RPMI8226 (cell line): ENCODE measurements at places on chromosomes 7 and 10.

- DNase-seq, result no peak
These were observed 266 bp upstream of the MDFIC start for GRCh38 chr7:114921631-114922025.

- DNase-seq, result no peak
These were observed 75.1 kb upstream of the LEP start for GRCh38 chr7:128165927-128166420.

DNA sequence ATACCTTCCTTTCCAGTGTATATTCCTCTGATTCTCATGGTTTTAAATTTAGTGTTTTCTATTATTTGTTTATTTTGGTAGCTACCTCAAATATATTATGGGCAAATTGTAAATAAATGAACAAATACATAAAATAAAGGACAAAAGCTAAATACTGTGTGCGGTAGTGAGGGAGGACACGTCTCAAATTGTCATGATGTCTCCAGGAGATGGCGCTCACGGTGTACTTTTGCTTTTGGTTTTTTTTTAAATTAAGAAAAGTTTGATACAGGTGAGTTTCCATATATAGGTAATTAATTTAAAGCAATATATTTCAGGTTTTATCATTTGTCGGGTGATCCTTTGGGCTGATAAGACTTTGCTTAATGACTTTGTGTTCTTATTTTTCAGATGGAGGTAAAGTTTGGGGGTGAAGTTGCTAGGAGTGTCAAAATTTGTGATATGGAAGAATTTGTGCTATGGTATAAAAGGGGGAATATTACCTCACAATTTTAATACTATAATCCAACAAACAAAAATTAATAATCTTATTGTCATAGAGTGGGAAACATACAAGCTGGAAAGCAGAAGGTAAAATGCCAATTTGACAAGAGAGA, 68.4 kb upstream of the TMEM229A start:
- peak; percentile 38 for DNase-seq

DNA sequence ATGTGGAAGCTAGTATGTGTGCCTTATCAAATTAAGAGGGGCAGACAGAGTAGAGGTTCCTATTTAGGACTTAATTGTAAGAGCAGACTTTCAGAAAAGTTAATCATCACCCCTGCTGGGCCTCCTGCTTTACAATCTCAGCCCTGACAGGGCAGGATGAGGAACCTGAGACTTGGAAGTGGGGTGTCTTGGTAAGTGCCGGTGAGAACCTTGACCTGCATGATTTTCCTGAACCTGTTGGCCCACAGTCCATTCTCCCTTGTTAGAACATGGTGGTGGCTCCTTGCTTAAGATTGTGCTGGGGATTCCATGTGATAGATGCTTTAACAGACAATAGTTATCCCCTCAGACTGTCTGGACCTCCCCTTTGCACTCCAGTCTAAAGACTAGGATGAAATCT, 141.7 kb upstream of the TMEM72 start:
- DNase-seq, result no peak

DNA sequence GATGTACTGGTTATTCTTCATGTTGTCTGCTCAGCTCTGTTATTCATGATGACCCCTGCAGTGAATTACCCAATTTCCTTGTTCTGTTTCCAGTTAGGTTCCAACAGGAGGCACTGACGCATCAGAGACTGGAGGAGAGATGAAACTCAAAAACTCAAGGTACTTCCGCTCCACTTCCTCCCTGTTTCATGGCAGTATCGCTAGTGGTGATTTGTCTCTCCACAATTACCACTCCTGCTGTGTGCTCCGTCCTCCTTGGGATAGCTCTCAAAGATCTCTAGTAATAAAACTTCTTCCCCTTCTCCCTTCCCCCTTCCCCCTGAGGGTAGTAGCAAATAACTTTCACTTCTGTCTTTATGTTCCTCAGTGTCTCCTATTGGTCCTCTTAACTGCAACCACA, 107.4 kb upstream of the ABCB5 start:
- no peak for DNase-seq

GRCh38 chr7:42254217-42254616, 17.2 kb upstream of the GLI3 start:
- no peak for DNase-seq

DNA sequence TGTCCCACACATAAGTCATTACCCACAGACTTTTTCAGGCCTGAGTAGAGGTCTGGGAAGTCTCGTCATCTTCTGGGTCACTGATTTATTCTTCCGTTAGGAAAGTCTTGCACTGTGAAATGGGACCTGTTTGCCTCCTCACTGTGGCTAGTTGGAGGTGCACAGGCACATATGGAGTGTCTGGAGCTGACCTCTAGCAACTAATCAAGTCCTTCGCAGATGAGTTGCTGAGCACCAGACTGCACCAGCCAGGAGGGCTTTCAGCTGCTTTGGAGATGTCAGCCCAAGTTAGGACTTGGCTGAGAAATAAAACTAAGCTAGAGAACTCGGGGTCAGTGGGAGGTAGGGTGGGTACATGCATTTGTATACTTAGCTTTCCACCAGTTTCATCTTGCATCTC, 578.0 kb downstream of the GRID1 start:
- DNase-seq, result no peak

- DNase-seq, result peak; percentile 72
These were observed 88.3 kb downstream of the CHN2 start for GRCh38 chr7:29282819-29283414.

DNA sequence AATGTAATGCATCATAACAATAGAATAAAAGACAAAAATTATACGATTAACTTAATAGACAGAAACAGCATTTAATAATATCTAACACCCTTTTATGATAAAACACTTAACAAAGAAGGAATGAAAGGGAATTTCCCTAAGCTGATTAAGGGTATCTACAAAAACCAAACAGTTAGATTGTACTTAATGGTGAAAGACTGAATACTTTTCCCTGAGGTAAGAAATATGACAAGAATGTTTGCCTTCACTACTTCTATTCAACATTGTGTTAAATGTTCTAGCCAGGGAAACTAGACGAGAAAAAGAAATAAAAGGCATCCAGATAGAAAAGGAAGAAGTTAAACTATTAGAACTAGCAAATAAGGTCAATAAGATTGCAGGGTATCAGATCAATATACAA, 276.9 kb downstream of the BAMBI start:
- DNase-seq, result no peak

GRCh38 chr10:79063661-79064492, 4.9 kb upstream of the ZMIZ1 start:
- no peak for DNase-seq

- no peak for DNase-seq
These were observed 74.7 kb downstream of the FRMPD2 start for GRCh38 chr10:48199580-48200377.

DNA sequence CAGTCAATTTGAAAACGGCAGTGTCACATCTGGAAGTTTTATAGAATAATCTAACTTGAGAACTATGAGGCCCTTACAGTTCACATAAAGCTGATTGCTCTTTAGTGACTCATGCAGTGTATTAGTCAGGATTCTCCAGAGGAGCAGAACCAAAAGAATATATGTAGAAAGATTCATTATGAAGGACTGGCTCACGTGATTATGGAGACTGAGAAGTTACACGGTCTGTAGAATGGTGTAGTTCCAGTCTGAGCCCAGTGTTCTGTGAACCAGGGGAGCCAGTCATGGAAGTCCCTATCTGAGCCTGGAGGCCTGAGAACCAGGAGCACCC, 21.5 kb downstream of the RBM33 start:
- no peak for DNase-seq

GRCh38 chr7:18541181-18541870, 45.8 kb downstream of the HDAC9 start:
- no peak for DNase-seq

DNA sequence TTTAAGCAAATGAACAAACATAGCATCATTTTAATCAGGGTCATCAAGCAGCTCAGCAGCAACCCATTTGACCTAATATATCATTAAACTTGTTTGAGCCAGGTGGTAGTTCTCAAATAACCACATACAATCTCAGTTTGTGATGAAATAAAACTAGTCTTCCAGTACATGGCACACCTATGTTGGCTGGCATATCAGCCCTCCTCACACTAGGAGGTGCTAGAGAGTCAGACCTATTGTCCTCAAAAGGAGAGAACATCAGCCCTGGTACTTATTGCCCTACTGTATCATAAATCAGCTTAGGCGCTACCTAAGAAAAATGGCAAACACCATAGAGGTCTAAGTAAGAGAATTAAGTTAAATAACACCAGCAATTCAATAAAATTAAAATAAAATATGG, 81.7 kb downstream of the CABCOCO1 start:
- no peak for DNase-seq

- no peak for DNase-seq
These were observed 2.6 kb downstream of the ZNF655 start for GRCh38 chr7:99560834-99561736.

DNA sequence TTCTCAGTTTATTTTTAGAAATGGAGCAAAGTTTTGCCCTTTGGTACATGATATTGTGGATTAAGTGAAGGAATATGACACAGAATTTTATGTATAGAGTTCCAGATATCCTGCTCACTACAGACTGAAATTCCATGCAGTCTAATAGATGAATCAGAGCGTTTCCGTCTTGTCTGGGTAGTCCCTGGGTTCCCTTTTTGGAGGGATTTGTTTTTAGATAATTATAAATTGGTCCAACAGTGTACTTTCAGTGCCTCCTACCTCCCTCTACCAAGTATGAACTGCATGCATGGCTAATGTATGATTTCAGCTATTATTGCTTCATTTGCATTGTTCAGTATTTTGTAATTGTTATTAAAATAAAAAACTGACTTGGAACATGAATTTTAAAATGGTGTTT, 74.4 kb downstream of the SEPTIN7 start:
- no peak for DNase-seq

DNA sequence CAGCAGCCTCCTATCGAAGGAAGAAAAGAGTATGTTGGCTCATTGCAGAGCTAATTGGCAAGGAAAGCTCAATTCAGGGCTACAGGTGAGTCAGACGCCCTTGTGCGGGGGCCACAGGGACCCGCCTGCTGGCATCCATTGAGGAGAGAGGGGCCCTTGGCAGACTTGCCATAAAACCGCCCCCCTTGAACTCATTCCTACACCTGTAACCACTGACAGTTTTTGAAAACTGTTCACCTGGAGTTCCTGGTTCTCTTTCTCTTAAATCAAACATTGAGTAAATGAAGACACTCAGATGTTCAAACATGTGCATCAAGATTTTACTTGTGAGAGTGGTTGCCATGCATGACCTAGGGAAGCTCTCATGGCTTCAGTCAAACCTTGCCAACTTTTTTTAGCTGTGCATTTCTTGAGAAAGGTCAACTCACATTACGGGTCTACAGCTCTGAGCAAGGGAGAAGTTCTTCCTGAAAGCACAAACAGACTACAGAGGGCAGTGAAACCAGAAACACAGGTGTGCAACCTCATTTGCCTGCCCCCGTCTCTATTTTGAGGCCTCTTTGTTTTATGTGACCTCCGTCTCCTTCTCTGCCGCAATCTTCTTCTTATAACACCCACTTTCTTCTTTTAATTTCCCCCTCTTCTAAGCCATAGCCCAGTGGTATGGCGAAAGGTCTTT, 87.8 kb downstream of the TBXAS1 start:
- DNase-seq, result peak; percentile 71

GRCh38 chr10:131155876-131156230, 155.7 kb downstream of the TCERG1L start:
- DNase-seq, result no peak

- no peak for DNase-seq
These were observed 223.2 kb downstream of the SH2D4B start for GRCh38 chr10:80760914-80761371.

DNA sequence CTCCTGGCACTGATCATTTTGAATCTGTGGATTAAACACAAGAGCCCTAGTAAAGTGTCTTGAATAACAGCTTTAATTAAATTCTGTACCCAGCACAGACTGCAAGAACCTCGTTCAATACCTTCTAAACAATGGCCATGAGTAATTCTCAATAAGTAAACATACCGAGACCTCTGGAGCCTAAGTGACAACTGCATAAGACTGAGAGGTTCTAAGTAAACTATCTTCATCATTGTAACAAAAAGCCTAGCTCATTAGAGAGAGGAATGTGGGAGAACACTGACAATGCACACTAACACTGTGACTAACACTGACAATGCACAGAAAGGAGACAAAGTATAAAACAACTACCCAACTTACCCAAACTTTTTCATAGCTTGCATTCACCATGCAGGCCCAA, 117.4 kb downstream of the ELAPOR2 start:
- no peak for DNase-seq

DNA sequence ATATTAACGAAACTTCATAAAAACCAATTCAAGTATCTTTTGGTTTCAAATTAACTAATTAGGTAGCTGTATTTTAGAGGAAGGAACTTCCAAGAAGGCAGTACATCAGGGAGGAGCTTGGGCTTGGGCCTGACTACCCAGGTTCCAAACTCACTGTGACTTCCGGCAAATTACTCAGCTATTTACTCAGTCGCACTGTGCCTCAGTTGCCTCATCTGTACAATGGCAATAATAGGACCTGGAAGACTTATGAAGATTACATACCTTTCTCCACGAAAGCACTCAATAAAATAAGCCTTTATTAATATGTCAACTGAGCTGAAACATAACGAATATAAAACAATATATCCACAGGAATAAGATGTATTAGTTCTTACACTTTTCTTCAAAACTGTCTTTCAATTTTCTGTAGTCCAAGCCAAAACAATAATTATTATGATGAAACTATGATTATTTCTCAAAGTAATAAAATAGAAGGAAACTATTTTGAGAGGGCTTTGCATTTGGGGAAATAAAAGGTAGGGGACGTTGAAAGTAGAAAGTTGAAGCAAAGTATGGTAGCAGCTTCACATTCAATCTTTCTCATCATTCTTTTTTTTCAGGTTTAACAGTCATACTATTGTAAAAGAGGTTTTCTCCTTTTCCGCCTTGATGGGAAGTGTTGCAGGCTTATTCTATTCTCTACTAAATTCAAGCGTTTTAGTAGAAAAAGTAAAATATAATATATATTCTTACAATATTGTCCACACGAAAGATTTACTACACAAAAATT, 10.5 kb upstream of the EBLN1 start:
- DNase-seq, result no peak

DNA sequence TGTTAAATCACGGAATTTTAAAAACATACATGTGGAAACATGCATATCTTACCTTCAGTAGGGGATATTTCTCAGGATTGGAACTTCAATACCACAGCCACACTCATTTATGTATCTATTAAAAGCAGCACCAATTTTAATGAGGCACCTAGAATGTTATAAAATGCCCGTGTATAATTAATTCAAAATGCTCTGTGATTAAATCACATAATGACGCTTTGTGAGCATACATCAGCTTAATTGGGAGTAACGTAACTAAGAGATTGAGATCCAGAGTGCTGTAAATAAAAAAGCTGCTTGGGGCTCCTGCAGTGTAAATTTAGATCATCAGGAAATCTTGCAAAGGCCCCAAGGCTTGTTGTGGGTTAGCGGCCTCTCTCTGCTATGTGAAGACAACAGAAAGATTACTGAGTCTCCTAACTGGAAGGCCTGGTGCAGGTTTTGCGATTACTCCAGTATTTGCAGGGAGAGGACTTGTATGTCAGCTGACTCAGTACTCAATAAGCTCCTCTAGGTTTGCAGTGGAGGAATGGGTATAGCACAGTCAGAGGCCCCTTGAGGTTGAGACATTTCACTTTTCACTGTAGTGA, 195.5 kb upstream of the PHYHIPL start:
- DNase-seq, result no peak
